ENCODE measurements at places on chromosomes 16 and 17. TPM values are rescaled to one million over a fixed set of nuclear protein-coding genes. Genes with fewer than 3 reads are reported as not detected.

- no peak for DNase-seq
Observed at GRCh38 chr16:49589544-49590031, 216.0 kb downstream of the C16orf78 start.

DNA sequence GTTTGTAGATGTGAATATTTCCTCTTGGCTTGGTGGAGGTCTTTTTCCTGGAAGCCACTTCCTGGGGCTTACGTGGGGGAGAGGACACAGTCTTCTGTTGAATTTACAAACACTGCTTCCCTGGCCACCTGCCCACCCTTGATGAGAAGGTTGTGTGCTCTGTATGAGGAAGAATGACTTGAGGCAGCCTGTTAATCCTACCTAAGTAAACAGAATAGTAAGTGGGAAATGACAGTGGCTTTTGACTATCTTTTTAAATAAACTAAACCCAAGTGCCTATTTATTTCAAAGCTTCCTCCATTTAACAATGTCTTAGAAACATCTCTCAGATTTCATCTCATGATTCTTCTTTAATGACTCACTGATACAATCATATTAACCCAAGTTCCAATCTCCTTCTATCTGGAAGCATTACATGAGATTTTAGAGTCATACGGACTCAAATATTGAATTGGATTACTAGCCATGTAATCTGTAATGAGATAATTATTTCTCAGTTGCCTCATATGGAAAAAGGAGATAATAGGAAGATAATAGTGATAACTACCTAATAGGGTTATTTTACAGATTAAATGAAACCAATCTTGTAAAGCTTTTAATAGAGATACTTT lies 96.6 kb upstream of the SMIM36 start:
- DNase-seq = peak; percentile 68

- no peak for DNase-seq
Observed at GRCh38 chr16:88847654-88848053, 9.1 kb downstream of the GALNS start.

GRCh38 chr17:39769974-39770587 lies 32.3 kb downstream of the GRB7 start:
- DNase-seq = no peak

- DNase-seq = peak; percentile 42
Observed at GRCh38 chr16:57906382-57907316, 64.3 kb downstream of the CNGB1 start.

Gene SULT1A1
- total RNA-seq = 15.5 TPM

Gene IL17C
- total RNA-seq = not detected
